ENCODE measurements at places on chromosomes 6 and 20.

DNA sequence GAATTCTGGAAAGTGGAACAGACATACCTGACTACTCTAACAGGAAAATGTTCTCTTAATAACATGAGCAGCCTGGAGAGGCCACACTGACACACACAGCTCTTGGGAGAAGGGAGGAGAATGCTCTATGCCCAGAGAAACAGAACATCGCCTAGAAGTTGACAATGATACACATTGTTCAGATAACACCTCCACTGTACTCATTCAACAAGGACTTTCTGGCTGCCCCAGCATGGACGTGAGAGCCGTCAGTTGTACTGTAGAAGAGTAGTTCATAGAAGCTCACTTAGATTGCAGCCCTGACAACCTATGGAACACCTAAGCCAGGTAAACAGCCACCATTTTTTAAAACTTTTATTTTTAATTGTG lies 28.9 kb downstream of the BMP7 start:
- no peak for DNase-seq

GRCh38 chr6:25404693-25405169 lies 125.6 kb downstream of the CARMIL1 start:
- no peak for DNase-seq

GRCh38 chr6:280775-281468 lies 11.4 kb upstream of the DUSP22 start:
- no peak for DNase-seq

DNA sequence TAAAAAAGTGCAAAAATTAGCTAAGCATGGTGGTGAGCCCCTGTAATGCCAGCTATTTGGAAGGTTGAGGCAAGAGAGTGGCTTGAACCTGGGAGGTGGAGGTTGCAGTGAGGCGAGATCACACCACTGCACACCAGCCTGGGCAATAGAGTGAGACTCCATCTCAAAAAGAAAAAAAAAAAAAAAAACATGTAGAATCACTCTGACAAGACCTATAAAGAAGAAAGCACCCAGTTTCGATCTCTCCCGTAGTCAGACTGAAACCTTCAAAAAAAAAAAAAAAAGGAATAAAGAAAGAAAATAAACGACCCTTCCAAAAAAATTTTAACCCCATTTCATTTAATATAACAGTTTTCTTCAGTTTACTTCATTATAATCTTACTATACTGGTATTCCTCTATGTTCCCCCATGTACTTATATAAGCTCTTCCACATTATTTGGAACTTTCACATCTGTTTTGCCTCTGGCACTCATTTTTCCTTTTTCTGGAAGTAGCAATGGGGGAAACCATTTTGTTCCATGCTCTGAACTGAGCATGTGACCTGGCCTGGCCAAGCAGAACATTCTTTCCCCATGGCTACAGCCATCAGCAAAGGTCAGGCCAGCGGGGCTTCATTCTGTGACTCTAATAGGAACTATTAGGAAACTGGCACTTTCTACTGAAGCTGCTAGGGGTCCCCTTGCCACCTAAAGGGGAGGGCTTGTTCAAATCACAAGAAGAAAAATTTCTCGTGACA lies 9.6 kb downstream of the SLC18B1 start:
- DNase-seq, result no peak

- no peak for DNase-seq
Measured at GRCh38 chr6:134398453-134398852, 80.5 kb upstream of the SGK1 start.

DNA sequence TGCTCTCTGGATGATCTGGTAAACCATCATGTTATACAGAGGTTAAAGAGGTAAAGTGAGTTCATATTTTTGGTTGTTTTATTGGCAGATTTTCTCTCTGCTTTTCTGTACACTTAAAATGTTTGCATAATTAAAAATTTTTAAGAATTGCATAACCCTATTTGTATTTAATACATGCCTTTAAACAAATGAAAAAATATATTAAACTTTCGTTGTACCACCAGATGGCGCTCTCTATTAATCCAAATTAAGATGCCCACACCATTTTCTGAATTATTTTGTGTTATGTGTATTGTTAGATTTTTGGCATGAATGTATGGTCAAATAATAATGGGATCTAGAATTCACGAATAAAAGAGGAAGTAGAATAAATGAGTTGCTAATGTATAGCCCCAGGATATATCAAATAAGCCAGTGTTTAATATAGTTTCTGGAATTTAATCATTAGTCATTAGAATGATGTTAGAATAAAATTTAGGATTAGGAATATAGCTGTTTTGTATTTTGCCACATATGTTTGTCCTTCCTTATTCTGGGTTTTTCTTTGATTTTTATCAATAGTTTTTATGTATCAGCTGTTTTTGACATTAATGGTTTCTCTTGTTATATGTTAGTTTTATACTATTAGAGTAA lies 38.9 kb downstream of the SMAP1 start:
- DNase-seq, result peak; percentile 31

DNA sequence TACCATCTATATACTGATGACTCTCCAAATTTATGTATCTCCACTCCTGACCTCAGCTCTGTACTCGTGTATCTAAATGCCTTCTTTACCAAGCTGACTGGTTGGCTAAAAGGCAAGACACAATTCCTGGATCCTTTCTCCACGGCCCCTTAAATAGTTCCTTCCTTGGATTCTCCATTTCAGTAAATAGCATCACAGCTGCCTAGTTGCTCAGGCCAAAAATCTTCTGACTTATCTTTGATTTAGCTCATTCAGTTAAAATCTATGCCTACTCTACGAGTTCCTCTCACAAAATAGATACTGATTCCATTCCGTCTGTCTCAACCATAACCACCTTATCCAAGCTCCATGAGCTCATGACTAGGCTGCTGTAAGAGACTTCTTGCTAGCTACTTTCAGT lies 49.5 kb upstream of the LY86 start:
- DNase-seq, result no peak

- DNase-seq, result no peak
Measured at GRCh38 chr6:108831104-108831503, 17.1 kb upstream of the ARMC2 start.

- no peak for DNase-seq
Measured at GRCh38 chr6:5138995-5139827, 54.1 kb downstream of the PPP1R3G start.

DNA sequence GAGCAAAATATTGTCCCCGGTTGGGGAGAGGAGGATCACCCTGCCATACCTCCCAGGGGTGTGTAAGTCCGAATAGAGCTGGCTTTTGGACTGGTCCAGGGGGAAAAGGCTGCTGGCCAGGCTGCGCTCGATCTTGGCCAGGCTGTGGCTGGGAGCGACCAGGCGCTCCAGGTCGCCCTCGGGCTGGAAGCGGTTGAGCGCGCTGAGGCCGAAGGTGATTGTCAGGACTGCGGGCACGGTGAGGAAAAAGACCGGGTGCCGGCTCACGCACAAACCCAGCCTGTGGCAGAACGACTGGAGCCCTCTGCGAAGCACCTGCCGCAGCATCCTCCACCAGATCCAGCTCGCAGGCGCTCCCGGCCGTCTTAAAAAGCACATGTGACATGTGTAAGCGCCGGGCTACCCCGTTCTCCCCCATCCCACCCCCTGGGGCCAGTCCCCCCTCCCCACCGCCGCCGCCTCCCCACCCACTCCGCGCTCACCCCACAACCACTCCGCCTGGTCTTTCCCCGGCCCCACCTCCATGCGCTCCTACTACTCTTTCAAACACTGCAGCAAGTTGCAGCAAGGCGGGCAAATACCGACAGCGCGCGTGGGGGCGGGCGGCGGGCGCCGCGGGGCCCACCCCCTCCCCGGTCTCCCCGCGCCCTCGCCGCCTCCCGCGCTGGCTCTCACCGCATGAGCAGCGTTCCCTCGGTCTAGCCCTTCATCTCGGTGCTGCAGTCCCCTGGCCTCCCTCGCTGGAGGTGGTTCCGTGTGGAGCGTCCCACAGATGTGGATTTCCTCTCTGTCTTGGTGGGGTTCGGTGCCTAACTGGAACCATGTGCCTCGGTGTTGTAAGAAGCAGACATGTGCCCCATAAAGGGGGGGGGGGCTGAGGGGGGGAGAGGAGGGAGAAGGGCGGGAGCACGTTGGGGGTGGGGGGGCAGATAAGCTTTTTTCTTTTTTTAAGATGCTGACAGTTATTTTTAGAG lies 42.4 kb downstream of the PTCHD4 start:
- DNase-seq, result no peak

- no peak for DNase-seq
Measured at GRCh38 chr6:29507319-29507718, 19.6 kb upstream of the MAS1L start.

DNA sequence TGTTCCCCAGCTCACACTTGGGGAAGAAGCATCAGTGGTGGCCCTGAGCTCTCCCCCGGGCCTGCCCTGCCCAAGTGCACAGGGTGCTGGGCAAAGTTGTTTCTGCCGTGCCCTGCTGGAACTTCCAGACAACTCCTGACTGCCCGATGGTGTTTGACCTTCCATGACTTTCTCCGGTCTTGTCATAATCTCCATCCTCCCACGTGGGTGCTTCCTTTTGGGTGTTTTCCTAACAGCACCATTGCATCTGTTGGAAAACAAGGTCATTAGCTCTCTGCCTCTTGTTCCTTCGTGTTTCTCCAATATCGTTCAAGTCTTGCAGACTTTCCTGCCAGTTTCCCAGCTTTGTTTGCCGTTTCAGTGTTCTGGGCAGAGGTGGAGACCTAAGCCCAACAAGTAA lies 68.7 kb upstream of the TIAM2 start:
- no peak for DNase-seq

- no peak for DNase-seq
Measured at GRCh38 chr6:92110403-92110802, 1309.0 kb downstream of the EPHA7 start.

DNA sequence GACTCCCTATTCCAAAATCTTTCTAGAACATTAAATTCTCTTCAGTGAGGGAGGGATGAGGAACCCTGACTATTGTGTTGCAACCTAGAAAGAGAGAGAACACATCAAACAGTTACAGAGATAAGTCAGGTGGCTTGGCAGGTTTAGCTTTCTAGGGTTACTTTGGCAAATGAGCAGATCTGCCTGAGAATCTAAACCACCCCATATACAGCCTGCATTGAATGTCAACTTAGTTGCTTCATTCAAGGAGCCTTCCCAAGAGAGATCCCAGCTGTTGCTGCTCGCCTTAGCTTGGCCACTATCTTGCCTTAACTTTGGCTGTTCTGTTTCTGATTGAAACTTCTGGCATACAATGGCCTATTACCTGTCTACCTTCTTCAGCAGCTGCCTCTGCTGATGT lies 74.7 kb upstream of the TCF21 start:
- DNase-seq, result no peak

DNA sequence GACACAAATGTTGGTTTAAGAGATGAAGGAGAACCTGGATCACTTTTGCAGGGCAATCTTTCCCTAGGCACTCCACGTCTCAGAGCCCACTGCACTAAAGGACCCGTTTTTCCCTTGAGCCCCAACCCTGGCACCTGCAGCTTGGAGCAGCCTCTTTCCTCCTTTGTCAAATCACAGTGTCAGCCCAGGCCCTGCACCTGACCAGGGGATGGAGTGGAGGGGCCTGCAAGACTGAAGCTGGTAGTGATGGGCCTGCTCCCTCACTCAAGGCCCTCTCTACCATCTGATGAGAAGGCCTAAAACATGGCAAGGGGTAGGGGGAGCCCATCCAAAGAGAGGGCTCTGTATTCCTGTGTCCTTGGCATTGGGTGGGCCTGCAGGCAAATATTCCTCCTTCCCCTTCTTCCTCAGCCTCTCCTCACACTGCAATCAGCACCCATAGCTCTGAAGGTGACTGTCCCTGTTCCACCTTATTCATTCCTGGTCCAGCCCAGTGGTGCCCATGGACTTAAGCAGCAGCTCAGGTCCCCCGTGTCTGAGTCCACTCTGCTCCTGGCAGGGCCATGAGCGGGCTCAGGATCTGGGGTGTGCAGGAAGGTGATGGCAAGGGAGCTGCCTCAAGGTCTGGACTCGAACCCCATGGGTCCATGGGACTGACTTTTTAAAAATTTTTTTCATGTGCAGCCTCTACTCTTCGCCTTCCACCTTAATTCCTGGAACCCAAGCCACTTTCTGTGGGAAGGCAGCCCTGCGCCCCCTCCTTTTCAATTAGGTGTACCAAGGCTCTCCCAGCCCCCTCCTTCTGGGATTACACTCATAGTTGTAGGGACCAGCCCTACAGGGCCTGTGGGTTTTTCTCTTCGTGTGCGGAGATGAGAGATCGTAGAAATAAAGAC lies 6.7 kb downstream of the RAET1G start:
- no peak for DNase-seq

DNA sequence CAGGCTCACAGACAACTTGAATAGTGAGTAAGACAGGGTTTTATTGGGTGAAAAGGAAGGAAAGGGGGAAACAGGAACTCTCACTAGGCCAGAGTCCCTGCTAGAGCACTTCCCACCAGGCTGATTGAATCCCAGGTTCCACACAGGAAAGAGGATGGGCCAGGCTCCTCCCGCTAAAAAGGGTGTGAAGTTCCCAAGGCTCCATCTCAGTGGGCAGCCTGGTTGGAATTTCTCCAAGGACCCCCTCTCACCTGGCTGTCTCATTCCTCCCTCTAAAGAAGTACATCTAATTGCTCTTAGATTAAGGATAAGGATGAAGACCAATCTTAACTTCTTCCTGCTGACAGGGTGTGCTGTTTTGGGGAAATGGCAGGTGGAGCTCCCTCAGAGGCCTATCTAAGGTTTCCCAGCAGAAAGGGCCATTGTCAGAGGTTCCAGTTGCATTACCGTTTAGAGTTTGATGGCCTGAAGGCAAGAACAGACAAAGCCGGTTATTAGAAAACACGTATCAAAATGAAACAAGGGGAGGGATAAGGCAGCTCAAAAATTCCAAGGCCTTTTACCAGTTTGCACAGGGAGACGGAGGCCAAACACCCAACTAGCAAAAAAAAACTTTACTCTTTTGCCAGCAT lies 21.5 kb downstream of the COL19A1 start:
- DNase-seq, result no peak

DNA sequence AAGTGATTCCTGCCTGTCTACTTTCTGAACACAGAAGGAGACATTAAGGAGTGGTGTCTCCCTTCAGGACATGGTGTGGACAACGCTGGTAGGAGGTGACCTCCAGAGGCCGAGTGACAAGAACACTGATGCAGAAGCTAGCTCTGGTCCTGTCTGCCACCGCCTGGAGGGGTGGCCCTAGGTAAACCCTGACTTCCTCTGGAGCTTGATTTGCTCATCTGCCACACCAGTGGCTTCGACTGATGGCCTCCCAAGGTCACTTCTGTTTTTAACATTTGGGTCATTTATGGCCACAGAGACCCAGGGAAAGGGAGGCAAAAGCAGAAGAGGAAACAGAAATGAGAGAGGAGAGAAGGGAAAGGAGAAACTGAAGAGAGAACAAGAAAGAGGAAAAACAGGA lies 49.4 kb upstream of the SLC22A23 start:
- DNase-seq, result no peak

- DNase-seq, result no peak
Measured at GRCh38 chr20:21586682-21587081, 72.8 kb upstream of the NKX2-2 start.
